ENCODE measurements at places on chromosomes 5 and 9.

- no peak for ATAC-seq
Measured at GRCh38 chr5:81506378-81506777, 112.4 kb upstream of the ACOT12 start.

DNA sequence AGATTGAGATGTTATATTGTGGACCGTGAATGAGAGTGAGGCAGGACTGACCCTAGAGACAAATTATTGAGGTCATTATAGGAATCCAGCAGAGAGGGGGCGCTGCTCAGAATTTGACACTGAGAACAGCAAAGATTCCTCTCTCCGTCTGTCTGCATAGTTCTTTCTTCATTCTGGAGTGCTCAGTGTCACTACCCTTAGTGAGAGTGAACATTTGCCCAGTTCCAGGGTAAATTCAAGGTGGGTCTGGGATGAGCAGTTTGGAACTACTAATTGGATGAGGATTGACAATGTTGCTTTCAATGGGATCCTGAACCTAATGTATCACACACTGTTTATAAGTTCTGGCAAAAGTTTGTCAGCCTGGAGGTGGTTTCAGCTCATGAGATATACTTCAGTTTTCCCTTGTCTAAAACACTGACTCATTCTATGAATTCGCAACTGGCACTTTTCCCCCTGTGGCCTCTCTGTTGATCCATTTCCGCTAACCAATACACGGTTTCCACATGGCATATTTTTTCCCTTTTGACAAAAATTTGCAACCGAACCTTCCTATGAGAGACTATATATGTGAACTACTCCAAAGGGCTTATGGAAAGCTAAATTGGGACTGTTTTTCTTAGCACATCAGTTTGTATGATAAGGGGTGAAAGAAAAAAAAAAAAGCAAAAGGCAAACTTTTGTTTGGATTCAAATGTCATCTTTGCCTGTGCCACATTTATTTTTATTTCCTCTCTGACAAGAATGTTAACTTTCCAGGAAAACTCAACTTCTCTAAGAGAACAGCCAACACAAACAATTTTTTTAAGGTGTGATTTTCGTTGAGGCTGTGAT lies 1240.7 kb upstream of the WWC1 start:
- ATAC-seq, result no peak

GRCh38 chr5:119028575-119028974 lies 40.2 kb upstream of the DTWD2 start:
- ATAC-seq, result no peak

GRCh38 chr5:116281309-116281708 lies 196.5 kb downstream of the COMMD10 start:
- ATAC-seq, result no peak

DNA sequence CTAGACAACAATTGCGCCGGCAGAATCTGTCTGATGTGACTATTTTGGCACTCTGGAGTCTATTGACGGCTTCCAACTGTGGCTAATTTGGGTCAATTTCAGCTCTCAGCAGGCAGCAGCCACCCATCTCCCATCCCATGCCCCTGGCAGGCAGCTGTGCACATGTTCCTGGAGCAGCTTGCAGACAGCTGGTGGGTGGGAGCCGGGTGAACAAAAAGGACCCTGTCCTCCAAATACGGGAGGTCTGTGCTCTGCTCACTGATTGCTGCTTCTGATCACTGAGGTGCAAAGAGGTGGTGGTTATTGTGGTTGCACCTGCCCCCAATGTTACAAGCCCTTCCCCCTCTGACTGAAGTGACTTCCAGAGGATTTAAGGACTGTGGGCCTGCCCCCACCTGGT lies 45.0 kb upstream of the N4BP3 start:
- no peak for ATAC-seq

GRCh38 chr5:116076496-116076895 lies 8.3 kb upstream of the COMMD10 start:
- peak; percentile 45 for ATAC-seq

DNA sequence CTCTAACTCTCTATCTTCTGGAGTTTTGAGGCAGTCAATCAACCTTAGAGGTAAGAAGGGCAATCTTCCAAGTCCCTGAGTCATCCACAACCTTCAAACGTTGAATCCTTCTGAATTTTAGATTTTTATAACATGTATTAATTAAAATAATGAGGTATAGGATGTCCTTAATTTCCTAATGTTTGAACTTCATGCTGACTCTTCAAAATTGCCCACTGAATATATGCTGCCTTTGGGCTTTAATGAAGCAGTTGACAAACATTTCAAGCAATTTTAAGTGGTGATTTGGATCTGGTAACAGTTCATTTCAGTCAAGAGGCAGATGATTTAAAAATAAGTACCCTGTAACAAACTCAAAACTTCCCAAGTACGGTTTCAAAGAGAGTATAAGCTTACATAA lies 26.0 kb downstream of the ERP44 start:
- no peak for ATAC-seq

- ATAC-seq, result no peak
Measured at GRCh38 chr9:135512904-135513303, 8.3 kb upstream of the LCN1 start.

DNA sequence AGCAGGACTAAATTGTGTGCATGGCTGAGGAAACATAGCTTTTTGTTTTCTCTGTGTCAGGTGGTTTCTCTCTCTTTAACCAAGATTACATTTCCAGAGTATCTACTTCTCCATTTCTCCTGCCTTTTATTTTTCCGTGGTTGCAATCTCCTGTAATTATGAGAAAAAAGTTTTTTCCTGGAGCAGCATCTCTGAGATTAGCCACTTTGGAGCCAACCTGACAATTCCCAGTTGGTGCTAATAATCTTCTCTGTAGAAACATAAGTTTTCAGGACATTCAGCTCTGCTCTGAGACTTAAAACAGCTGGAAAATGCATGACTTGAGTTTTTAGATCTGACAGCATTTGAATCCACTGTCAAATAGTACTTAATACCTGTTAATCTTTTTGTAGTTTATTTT lies 67.1 kb upstream of the GAS1 start:
- ATAC-seq, result no peak

DNA sequence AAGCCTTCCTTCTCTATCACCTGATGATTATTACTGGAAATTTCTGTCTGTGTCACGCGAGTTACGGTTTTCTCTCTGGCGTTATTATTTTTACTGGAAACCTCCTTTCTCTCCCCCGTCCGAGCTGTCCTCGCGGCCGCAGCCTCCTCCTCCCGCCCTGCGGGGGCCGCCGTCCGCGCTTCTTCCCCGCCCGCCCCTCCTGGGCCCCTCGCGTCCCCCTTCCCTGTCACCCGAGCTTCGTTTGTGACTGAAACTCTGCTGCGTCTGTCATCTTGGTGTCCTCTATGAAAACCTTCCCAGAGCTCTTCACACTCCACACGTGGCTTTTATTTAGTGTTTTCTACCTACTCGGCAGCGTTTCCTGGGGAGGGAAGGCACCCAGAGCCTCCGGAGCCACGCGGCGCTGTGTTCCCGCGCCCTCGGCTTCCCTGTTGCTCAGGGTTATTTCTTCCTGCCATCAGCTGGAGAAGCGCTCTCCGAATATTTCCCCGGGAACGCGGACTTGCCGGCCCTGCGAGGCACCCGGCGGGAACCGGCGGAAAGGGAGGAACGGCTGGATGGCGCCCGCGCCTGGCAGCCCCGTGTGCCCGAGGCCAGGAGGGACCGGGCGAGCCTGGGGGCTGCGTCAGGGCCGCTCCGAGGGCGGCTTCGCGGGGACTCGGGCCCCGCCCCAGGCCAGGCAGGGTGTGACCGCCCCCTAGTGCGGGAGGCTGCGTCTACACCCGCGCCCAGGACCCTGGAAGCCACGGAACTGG lies 33.9 kb downstream of the TRIP13 start:
- ATAC-seq, result peak; percentile 27

- ATAC-seq, result no peak
Measured at GRCh38 chr5:2701592-2701991, 49.9 kb downstream of the IRX2 start.

GRCh38 chr5:73625944-73626811 lies at the start of gene ARHGEF28:
ARHGEF28 (plus strand) TSS chr5:73626196; CDS start chr5:73684852, 58,656 bp downstream.
- peak; percentile 89 for ATAC-seq

DNA sequence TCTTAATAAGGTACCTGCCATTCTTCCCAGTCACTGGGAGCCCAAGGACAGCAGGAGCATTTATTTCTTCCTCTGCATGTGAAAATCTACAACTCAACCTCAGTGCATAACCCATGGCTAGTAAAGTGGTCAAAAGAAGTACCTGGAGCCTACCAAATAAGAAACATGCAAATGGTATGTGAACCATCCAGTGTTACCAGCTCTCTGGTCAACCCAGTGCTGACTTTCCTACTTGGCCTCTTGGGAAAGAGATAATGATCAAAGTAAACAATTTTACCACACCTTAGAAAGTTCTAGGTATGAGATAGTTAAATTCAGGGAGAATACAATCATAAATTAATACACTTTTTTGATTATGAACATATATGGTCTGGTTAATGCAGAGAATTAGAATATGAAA lies 325.6 kb downstream of the ENC1 start:
- ATAC-seq, result no peak

DNA sequence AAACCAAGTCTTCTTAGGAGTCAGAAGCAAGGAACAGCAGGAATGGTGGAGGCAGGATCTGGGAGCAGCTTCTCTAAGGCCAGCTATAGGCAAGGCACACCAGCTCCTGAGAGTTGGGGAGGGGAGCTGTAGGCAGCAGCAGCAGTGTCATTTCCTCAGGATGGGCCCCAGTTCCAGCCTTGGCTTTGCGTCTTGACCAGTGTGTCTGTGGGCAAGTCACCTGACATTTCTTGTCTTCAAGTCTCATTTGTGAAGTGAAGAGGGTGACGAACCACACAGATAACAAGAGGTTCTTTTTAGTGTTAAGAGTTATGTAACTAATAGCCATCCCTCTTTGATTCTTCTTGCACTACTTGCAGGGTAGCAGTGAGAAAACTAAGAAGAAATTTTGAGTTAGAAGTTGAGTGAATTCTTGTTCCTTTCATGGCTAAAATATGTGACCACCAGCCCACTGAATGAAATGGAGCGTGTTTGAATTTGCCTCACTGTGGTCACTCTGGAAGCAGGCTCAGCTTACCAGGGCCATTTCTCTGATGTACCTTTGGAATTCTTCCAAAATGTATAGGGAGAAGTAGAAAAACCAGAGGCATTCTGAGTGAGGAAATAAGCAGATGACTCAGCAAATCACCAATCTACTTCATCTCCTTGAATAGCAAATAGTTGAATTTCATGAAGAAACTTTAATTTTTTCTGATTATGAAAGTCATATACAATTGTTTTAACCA lies 42.4 kb downstream of the RHOBTB3 start:
- no peak for ATAC-seq

GRCh38 chr5:161757223-161757622 lies 71.7 kb downstream of the GABRA6 start:
- ATAC-seq, result no peak

DNA sequence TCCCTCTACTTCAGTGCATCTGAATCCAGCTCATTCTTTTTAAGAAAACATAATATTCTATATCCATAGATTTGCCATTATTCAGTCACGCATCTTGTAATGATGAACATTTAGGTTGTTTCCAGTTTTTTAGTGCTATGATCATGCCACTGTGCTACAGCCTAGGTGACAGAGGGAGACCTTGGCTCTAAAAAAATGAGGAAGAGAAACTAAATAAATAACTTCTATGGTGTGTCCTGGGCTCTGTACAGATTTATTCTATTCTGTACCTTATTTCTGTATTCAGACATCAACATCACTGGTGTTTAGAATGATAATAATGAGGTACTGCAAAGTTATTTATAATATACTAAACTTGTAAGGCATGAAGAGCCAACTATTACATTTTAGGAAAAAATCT lies 45.9 kb downstream of the PDE8B start:
- no peak for ATAC-seq

DNA sequence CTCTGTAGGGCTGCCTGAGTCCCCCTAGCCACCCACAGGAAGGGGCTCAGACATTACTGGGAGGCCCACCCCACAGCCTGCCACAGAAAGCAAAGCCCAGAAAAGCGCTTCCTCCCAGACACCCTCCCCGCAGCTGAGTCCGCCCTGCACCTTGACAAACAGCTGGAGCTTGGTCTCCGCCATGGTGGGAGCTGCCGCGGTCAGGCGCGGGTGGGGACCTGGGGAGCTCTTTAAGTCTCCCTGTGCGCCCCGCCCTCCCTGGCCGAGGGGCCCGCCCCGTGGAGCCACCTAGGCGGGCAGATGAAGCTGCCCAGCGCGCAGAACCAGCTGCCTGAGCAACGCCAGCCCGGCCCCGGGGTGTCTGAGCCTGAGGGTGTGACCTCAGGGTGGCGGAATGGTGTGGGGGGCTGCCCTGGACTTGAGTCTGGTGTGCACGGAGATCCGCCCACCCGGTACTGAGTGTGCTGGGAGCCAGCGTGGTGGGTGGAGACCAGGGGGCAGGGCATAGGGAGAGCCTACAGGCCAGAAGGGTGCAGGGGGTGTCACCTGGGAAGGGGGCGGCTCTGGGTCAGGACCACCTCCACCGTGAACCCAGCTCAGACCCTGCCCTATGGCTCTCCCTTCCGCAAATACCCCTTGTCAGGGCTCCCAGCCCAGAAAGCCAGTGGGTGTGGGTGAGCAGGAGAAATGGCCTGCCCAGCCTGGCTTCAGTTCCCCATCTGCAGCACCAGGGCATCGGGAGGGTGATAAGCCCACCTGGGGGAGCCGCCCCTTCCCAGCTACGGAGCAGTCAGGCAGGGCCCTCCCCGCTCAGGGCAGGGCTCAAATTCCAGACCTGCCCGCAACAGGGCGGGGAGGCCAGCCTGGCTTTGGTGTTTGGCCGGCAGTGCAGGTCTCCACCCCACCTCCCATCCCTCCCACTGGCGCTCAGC lies at the start of gene CLIC3:
CLIC3 (minus strand) TSS at position 208 of the 932 bp plus-strand sequence; CDS start at position 183, 25 bp downstream.
- ATAC-seq, result peak; percentile 43

GRCh38 chr5:124192716-124193115 lies 553.7 kb downstream of the ZNF608 start:
- ATAC-seq, result no peak

DNA sequence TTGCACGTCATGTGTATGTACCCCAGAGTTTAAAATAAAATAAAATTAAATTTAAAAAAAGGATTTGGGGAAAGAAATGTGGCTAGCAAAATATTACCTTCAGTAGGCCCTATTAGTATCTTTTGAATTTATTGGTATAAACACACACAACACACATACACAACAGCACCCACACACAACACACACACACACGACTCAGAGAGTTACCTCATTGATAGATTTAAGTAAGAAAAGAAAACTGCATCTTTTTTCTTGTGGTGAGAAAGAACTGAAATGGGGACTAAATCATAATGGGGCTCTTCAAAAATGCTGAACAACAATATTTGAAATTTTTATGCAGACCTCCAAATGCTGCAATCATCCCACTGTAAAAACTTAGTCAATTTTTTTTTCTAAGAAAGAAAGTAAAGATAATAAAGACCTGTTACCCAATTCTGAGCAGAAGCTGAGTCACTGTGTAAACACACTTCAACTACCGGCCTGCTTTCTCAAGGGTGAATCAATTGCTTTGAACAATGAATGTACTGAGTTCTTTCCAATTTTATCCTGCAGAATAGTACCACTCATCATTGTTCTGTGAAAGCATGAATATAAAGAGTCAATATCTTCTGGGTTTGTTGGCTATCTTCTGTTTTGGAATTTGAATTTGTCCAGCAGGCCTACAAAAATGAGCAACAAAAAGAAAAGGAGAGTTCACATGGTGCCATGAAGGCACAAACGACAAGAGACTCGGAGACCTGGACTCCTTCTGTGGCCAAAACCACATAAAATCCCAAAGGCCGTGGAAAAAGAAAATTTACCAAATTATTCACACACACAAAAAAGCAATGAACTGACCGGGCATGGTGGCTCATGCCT lies 57.9 kb upstream of the CCNG1 start:
- peak; percentile 86 for ATAC-seq
